ENCODE measurements at places on chromosomes 16 and 17. TPM values are rescaled to one million over a fixed set of nuclear protein-coding genes. Genes with fewer than 3 reads are reported as not detected.

GRCh38 chr17:47621293-47622179 lies 28.2 kb upstream of the KPNB1 start:
- no peak for DNase-seq

DNA sequence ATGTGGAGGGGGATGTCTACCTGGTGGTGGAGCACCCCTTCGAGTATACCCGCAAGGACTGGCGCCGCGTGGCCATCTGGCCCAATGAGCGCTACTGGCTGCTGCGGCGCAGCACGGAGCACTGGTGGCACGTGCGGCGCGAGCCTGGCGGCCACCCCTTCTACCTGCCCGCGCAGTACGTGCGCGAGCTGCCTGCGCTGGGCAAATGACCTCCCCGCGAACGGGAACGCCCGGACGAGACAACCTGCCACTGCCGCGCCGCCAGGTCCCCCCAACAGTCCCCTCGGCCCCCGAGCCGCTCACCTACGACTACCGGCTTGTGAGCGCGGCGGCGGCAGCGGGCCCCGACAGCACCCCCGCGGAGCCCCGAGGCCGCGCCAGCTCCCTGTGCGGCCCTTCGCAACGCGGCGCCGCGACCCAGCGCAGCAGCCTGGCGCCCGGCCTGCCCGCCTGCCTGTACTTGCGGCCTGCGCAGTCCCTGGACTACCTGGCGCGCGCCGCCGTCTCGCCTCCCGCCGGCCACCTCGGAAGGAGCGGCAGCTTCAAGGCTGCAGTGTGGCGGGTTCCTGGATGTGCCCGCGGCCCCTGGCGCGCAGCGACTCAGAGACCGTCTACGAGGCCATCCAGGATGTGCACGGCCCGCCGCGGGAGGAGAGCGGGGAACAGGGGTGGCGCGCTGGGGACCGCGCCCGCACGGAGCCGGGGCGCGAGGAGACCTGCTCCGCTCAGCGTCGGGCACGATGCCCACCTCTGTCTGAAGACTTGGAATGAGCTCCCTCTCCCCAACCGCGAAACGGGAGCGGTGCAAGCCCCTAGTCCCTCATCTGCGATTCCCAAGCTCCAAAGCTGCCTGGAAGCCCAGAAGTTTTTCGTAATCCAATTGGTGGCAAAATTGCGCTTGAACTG lies 48.7 kb upstream of the AMZ2 start:
- DNase-seq: peak; percentile 11

KRTAP9-8 gene
- not detected for total RNA-seq

GPR142 gene
- total RNA-seq: not detected

- DNase-seq: no peak
Measured at GRCh38 chr17:40344421-40345160, 19.9 kb downstream of the GJD3 start.

DNA sequence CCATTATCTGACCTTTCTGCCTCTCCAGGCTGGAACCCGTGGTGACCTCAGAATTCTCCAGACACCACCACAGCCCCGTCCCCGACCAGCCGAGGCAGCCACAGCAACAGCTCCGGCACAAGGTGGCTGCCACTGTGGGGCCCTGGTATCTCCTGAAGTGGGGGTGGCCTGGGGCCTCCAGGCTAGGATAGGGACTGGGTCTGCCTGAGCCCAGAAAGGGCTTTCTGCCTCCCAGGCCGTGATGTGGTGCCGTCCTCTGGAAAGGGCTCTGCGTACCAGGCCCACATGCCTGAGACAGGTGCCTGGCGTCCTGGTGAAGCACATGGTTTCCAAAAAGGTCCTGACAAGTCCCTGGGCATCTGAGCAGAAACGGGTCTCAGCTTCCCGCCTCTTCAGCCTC lies 17.1 kb downstream of the FLYWCH1 start:
- no peak for DNase-seq

GRCh38 chr17:49359990-49360795 lies 1.9 kb downstream of the ZNF652 start:
- peak; percentile 15 for DNase-seq

DNA sequence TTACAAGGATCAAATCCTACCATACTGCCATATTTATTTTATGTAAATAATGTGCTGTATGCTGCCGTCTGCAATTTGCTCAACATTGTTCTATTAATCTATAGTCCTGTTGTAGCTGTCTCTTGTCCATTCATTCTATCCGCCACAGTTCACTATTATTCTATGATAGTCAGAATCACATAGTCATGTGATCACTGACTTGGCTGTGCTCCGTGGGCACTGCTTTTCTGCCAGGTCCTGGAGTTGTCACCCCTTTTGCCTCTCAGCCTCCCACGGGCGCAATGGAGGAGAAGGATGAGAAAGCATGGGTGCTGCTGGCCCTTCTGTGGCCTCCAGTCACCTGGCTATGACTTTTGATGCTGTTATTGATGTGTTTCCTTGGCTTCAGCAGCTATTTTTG lies 37.3 kb upstream of the ANKFY1 start:
- DNase-seq: no peak

GJC1 gene
- 6.7 TPM for total RNA-seq

ITGAX gene
- 0.64 TPM for total RNA-seq

GRCh38 chr16:57106767-57107166 lies 14.4 kb downstream of the CPNE2 start:
- DNase-seq: peak; percentile 33

GRCh38 chr17:50902372-50903353 lies 36.5 kb upstream of the TOB1 start:
- DNase-seq: no peak

- no peak for DNase-seq
Measured at GRCh38 chr17:28324267-28324745, 5.3 kb downstream of the TMEM97 start.

GRCh38 chr17:75521951-75522727 lies 3.4 kb upstream of the LLGL2 start:
- no peak for DNase-seq

- no peak for DNase-seq
Measured at GRCh38 chr16:58325941-58326340, 31.1 kb upstream of the PRSS54 start.

TAC4 gene
- not detected for total RNA-seq

- no peak for DNase-seq
Measured at GRCh38 chr17:20073055-20073979, 64.2 kb downstream of the SPECC1 start.

DNA sequence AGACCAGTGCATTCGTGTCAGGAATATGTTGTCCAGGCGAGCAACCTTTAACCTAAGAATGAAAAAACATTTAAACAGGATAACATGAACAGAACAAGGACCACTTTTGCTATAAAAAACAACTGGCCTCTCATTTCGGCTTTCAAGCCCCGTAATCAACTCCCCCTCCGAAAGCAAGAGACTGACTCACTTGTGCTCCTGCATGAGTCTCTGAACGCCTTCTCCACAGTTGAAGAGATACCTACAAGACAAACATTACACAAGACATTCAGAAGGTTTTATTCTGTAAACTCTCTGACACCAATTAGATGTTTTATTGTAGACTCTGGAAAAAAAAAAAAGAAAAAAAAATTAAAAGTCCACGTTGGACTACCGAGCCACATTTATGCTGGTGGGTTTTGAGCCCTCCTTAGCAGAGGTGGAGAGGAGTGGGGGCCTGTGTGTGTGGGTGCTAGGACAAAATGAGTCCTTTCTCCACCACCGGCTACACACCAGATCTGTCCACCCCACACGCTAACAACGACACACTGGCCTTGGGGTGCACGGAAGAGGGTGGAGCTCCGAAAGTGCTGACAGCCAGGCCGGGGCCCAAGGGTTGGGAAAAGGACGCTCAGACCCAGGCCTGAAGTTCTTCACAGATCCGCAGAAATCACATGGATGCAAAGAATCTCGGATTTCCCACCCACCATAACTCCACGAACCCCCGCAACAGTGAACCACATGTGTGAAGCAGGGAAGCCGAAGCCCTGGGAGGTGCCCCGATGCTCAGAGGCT lies 759 bp downstream of the ELAC2 start:
- DNase-seq: no peak

MEOX1 gene
- total RNA-seq: 1.0 TPM

- no peak for DNase-seq
Measured at GRCh38 chr17:18980682-18981334, 23.8 kb downstream of the FAM83G start.

GUCY2D gene
- total RNA-seq: not detected

CCL11 gene
- total RNA-seq: not detected

DNA sequence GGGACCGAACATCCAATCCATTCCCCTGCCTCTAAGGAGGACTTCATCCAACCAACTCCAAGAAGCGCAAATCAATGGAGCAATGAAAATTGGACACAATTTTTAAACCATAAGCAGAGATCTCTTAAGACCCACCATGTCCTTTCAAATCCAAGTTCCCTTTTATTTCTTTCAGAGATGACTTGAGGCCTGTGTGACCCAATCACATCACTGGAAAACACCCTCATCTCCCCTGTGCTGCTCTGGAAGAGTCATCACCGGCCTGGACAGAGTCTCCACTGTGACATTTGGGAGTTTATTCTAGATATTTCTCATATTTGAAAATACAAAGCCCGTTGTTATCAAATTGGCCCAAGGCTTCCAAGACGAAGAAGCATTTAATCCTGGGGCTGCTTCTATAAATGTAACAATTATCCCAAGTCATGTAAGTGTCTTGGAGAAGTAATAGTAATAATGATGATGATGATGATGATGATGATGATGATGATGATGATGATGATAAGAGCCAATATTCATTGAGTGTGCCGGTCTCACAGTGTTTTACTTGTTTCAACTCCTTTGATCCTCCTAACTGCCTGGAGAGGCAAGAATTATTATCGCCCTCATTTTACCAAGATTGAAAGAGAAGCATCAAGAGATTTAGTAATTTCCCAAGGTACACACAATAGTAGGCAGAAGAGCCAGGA lies 72.1 kb downstream of the COPRS start:
- DNase-seq: no peak

GRCh38 chr16:75074920-75075687 lies 41.5 kb downstream of the LDHD start:
- no peak for DNase-seq

- no peak for DNase-seq
Measured at GRCh38 chr17:50605429-50605828, 29.3 kb upstream of the ABCC3 start.

GRCh38 chr16:15498427-15499175 lies 64.2 kb downstream of the BMERB1 start:
- no peak for DNase-seq

CTRB2 gene
- not detected for total RNA-seq
